NCI-H2029 (cell line): ENCODE measurements at places on chromosomes 2 and 18.

DNA sequence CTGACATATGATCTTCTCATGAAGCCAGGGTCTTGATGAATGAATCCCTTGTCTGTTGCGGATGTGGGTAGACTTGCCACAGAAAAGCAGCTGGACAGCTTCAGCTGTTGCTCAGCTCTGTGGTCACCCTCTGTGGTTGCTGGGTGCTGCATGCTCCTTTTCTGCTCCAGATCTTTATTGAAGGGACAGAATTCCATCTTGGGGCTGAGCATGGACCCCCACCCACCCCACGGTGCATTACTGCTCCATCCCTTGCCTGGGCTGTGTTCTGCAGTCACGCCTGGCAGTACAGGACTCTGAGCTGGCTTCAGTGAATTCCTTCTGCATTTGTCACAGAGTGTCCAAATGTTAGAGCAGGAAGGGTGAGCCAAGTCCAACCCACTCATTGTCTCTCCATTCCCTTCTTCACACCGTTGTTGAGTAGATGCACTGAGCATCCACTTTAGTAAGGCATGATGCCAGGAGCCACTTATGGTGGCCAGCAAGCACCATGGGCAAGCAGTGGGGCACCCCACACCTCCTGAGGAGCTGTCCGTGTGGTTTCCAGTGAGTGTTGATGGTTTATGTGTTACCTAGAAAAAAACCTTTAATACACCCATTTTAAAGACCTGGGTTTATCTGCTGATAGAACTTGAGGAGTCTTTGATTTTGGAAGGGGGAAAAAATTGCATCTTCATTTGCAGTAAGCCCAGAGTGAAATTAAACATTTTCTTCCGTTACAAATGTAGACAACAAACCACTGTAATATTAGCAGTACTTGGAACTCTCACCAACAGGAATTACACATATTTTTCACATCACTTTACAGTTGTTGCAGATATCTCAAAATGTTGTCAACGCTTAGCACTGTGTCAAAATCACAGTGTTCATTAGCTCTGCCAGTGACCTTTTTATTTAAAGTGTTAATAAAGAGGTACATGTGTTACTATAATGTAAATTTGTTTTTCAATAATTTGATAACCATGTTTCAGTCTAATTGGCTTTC is 14.7 kb upstream of the ITGB6 start:
- peak; percentile 69 for DNase-seq

DNA sequence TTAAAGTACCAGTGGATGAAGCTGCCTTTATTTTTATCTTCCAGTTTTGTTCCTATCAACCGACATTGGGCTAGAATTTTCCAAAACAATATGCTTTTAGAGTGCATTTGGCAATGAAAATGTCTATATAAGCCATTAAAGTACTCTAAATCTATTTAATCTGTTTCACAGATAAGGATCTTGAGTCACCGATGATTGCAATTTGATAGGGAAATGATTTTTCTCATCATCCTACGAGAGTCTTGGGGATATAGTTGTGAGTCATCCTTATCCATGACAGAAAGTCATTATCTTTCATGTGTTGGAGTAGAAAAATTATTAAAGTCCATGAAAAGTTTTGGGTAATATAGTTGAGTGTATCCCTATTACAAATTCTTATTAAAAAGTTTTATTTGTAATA is 26.1 kb downstream of the SLC39A10 start:
- DNase-seq = no peak

DNA sequence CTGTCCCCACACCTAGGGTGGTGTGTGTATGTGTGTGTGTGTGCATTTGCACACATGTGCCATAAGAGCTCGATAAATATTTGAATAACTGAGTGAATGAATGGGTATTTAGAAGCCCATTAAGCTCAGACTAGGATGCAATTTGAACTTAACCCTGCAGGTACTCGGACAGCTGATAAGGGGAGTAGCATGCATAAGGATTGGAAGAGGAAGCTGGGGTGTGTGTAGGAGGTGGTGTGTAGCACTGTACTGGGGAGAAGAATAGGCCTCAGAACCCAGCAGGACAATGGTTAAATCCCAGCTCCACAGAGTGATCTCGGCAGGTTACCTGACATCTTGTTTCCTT is 1.8 kb upstream of the KCNF1 start:
- DNase-seq = no peak

DNA sequence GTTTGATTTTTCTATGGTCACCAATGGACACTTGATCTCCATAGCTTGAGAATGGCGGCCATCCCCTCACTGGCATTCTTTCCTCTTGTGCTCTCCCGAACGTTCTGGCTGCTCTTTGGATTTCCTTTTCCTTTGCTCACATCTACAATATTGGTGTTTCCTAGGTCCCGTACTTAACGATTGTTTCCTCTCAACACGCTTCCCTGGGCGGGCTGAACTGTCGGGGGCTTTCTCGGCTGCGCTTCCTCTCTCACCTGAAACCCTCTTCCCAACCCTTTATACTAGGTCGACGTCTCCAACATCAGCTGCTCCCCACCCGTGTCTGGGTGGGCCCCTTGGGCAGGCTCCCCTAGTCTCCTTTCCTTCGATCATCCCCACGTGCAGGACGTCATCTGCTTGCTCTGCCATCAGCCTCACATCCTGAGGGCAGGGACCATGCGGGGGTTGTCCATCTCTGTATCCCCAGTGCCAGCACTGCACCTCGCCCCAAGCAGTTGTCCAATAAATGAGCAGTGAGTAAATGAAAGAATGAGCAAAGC is 634 bp upstream of the DIS3L2 start:
- no peak for DNase-seq

DNA sequence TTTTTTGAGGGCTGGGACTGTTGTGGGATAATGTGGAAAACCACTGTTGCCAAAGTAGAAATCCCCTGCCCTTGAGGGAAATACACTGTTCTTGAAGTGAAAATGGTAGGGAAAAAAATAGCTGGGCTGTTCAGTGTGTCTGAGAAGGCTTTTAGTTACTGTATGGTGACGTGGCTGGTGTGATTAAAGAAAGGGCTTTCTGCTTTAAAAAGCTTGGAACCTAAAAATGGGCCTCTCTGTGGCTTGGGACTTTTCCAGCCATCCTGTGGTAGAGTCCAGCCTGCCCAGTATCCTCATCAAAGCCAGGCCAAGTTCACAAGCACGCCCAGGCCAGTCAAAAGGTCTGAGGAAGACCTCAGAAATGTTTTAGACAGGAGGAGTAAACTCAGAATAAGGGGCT is 6.8 kb downstream of the MGAT5 start:
- DNase-seq = no peak

DNA sequence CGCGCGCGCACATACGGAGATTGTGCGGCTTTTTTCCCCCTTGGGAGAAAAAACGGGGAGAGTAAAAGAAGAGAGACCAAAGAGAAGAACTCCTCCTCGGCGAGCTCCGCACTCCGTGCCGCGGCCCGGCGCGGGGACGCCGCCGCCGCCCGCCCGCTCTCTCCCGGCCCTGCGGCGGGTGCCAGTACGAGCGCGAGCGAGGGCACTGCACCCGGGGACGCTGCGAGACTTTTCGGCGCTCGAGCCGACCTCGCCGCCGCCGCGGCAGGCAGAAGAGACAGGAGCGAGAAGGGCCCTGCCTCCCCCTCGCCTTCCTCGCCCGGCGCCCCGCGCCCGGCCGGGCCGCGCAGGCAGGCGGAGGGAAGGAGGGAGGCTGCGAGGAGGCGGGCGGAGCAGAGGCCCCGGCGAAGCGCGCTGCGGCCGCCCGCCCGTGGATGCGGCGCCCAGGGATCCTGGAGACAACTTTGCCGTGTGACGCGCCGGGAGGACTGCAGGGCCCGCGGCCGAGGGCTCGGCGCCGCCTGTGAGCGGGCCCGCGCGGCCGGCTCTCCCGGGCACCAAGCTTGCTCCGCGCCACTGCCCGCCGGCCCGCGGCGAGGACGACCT is 857 bp upstream of the INHBB start:
- DNase-seq = no peak
